ENCODE measurements at places on chromosomes 5 and 9.

- DNase-seq: no peak
Measured at GRCh38 chr9:33133186-33133585, 34.0 kb downstream of the B4GALT1 start.

DNA sequence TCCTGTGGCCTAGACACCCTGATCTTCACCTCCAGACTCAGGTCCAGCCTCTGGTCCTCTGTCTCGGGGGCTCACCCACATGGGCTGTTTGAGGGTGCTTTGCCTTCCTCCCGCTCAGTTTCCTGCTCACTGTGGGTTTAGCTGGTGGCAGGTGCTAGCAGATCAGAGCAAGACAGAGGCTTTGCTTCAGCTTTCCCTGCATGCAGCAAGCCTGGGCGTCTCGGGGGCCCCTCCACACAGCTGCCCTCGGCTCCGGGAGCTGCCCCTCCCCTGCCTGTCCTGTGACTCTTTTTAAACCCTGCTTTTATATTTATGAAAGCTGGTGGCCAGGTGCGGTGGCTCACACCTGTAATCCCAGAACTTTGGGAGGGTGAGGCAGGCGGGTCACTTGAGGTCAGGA, 14.6 kb downstream of the MRPL36 start:
- no peak for DNase-seq

DNA sequence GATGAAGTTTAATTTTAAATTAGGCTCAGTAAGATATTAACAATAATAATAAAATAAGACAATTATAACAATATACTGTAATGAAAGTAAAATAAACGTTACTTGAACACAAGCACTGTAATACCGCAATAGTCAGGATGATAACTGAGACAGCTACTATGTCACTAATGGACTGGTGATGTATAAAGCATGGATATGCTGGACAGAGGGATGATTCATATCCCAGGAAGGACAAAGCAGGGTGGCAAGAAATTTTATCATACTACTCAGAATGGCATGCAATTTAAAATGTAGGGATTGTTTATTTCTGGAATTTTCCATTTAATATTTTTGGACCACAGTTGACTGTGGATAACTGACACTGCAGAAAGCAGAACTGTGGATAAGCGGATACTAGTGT, 196.9 kb downstream of the VPS13A start:
- no peak for DNase-seq

GRCh38 chr5:32932241-32932935, 221.3 kb downstream of the NPR3 start:
- DNase-seq: no peak

GRCh38 chr5:32991421-32991815, 280.3 kb downstream of the NPR3 start:
- DNase-seq: no peak

GRCh38 chr5:3428334-3428733, 167.3 kb upstream of the IRX1 start:
- DNase-seq: no peak

GRCh38 chr5:180637962-180638680, 11.3 kb downstream of the FLT4 start:
- DNase-seq: no peak

- DNase-seq: no peak
Measured at GRCh38 chr9:130989391-130989790, 19.6 kb upstream of the LAMC3 start.

DNA sequence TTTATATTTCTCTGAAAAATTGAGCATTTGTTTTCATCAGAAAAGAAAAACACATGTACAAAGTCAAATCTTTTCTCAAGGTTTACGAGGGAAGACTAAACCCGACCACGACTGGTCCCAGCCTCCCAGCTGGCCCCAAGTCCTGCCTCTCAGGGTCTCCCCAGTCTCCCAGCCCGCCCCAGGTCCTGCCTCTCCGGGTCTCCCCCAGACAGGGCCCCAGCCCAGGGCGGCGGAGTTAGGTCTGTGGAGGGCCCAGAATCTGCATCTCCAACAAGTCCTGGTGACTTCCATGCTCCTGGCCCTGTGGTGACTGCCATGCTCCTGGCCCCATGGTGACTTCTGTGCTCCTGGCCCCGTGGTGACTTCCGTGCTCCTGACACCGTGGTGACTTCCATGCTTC, 359.9 kb downstream of the IRX2 start:
- DNase-seq: no peak

DNA sequence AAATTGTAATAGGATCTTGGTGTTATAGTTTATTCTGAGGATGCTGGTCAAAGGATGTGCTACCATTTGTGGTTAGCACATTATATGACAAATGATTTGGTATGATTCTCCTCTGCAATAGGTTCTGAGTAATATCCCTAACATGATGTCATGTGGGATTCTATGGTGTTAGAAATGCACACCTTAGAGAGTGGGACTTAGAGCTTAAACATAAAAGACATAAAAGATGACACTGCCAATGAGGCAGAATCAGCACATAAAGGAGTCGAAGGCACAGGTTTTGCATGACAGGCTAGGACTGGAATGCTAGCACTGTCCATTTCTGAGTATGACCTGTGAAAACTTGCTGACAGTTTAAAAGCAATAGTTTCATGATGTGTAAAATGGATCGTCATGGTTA, 100.4 kb downstream of the OSTF1 start:
- DNase-seq: no peak

DNA sequence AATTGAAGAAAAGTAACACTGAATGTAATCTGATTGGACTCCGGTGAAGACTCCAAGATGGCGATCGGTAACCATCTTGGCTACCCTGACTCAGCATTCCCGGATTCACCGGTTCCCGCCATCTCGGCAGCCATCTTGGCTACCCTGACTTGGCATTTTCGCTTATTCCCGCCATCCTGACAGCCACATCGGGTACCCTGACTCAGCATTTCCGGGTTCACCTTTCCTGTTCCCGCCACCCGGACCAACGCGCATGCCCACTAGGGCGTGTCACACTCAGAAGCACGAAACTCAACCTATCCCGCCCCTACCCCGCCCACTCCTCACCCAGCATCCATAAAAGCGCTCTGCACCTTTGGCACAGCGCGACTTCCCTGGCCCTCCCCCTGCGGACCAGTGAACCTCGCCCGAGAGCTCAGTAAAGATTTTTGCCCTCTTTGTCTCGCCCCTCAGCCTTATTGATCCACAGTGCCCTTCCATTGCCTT, 17.2 kb downstream of the SPTLC1 start:
- peak; percentile 6 for DNase-seq

- DNase-seq: no peak
Measured at GRCh38 chr9:100401042-100401441, 25.9 kb upstream of the MSANTD3 start.

- DNase-seq: no peak
Measured at GRCh38 chr9:77854258-77854915, 177.2 kb downstream of the GNAQ start.

GRCh38 chr5:123929055-123929474, 417.1 kb downstream of the CSNK1G3 start:
- DNase-seq: no peak

- no peak for DNase-seq
Measured at GRCh38 chr5:143108498-143109128, 294.9 kb downstream of the NR3C1 start.

- DNase-seq: no peak
Measured at GRCh38 chr9:68747043-68747533, 42.0 kb downstream of the PIP5K1B start.

GRCh38 chr9:4259489-4259888, 40.4 kb downstream of the GLIS3 start:
- DNase-seq: no peak

DNA sequence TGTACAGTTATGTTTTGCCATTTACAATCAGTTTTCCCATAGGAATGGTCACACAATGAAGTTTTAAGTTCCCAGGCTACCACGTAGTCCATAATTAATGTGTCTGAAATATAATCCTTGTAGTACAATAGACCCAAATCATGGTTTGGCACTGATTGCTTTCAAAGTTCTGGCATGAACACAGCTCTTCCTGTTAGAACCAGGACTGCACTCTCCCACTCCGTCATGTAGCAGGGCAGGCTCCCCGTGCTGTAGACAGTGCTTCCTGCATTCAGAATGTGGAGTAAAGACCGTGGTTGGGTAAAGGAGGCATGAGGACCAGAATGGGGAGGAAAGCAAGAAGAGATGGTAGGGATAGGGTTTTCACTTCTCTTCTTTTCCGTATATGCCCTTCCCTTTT, 4.0 kb downstream of the SEC61B start:
- DNase-seq: no peak

- DNase-seq: no peak
Measured at GRCh38 chr5:1474866-1475543, 29.8 kb upstream of the SLC6A3 start.

DNA sequence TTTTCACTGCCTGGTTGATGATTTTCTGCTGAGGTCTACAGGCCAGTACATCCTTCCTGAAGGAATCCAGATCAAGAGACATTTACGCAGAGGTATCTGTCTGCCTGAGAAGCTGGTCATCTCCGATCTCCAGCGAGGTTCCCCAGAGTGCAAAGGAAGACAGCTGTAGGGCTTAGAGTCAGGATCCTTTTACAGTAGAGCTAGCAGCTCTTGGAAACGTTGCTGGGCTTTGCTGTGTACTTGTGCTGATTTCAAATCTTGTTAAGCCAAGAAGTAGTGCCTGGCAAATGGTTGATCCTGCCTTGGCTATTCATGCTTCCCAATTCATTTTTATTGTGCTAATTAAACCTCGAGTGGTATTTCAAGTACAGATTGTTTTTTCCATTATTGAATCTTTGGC, 48.9 kb downstream of the NTRK2 start:
- DNase-seq: no peak

- no peak for DNase-seq
Measured at GRCh38 chr9:78909566-78909965, 612.6 kb downstream of the PSAT1 start.

Measured in T-helper 9 cell (primary cell).